ENCODE measurements at places on chromosomes 16 and 17.

DNA sequence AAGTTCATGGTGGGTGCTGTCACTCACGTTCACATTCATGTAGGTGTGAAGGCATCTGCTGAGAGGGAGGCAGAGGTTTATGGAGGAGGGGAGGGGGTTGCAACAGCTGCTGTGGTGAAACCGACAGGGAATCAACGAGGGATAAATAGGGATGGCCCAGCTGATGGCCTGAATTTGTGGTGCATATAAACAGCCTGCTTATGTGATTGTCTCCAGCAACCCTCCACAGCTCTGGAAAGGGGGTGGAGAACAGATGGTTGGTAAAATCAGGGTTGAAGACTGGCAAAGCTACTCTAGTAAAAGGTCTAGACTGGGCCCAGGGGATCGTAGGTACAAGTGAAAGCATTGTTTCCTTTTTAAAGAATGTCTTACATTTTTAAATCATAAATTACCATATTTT is 53.7 kb downstream of the IQCK start:
- DNase-seq: no peak

GRCh38 chr17:69593716-69594115 is 179.2 kb downstream of the MAP2K6 start:
- DNase-seq: no peak

DNA sequence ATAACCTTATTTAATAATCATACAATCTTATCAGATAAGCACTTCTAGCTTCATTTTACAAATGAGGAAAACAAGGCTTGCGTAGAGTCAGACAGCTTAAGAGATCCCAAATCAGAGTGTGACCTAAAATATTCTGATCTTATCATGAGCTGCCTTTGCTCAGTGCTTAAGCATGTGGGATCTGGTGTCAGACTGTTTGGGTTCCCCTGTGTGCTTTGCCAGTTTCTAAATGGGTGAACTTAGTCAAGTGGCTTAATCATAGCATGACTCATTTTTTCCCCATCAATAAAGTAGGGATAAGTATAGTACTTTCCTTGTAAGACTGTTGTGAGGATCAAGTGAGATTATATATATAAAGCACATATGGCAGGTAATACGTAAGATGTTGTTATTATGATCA is 612.6 kb upstream of the C16orf82 start:
- no peak for DNase-seq

GRCh38 chr17:43021741-43022512 is at the start of gene VAT1:
VAT1 (minus strand) TSS chr17:43022385; CDS start chr17:43022322, 63 bp downstream.
- peak; percentile 24 for DNase-seq

DNA sequence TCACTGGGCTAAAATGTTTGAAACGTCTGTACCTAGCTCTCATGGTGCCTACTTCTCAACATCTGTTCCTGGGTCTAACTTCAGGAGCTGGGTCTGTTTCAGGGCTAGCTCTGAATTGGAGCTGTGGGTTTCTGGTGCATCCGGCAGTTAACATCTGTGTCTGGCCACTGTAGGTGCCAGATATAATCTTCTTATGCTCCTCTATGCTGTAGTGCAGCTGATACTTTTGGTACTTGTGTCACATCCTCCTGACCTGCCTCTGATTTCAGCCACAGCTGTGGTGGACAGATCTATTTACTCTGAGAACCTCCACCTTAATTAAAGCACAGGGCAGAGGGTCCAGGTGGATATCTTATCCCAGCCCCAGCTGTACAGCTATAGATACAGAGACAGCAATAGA is 496.5 kb upstream of the CDH11 start:
- DNase-seq: no peak

GRCh38 chr17:30869005-30869404 is 37.0 kb downstream of the TEFM start:
- DNase-seq: no peak

All from NCI-H446 treated with DMSO at 0.1 percent for 48 hours (cell line).